ENCODE measurements at places on chromosomes 16 and 17.

DNA sequence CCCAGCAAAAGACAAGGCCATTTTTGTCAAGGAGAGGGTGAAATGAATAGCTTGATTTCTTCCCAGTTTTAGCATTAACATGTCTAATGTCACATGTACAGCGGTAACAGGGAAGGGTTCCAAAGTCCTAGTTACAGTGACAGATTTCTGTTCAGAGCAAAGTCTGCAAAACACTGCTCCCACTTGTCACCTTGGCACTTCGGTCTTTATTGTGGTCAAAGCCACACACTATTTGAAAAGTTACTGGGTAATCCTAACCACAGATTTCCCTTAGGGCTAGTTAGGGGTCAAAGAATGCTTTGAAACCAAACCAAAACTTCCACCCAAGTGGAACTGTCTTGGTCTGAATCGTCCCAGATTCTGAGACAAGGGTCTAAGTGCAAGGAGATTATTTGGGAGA, 455.6 kb downstream of the HS3ST3B1 start:
- no peak for DNase-seq

GRCh38 chr17:48513097-48513496, 17.7 kb downstream of the HOXB1 start:
- no peak for DNase-seq

DNA sequence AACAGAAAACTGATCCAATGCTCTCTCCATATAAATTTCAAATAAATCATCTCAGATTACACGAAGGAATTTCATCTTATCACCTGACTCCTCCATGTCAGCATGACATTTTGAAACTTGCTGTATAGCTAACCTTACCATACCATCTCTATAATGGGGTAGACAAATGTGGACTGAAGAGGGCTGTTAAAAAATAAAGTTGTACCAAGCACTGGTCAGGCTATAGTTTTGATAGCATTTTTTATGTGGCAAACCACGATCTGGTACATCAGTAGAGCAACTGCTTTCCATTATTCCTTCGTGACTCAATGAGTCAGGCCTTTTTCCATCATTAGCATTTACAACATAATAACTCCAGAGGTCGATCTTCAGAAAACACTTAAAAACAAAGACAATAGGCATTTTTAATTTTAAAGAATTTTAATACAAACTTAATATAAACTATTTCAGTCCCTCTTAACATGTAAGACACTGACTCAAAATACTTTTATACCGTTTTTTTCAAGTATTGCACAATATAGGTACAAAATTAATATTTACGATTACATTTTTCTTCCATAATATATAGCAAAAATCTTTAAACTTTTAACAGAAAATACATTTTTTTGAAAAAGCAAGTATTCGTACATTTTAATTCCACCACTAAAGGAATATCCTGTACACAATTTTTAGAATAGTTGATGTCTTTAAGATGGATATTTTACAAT, 4.2 kb downstream of the TOB1 start:
- DNase-seq: no peak

DNA sequence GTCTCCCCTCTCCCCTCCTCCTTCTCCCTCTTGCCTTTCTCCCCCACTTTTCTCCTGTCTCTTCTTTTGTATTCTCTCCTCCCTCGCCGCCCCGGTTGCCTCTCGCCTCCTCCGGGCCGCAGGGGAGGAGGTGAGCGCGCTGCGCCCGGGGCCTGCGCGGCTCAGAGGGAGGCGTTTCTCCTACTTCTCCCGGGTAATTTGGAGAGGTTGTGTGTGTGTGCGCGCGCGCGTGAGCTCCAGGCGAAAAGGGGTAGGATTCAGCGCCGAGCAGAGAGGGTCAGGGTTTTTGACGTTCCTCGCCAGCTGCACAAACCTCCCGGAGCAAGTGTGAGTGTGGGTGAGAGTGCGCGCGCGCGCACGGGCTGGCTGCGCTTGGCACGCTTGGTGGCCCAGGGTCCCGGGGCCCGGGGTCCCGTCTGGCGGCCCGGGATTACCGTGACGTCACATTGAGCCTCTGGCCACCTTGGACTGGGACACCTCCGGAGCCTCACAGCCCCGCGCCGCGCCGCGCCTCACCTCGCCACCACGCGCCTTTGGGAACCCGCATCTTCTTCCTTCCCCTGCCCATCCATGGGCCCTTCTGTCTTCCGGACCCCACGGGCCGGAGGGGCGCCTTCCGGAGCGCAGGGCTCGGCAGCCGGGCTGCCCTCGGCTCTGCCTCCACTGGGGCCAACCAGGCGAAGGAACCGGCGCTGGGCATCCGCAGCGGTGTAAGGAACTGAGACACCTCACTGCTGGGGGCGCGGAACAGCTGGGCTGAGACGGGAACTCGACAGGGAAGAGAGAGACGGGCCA, 479 bp downstream of the IRX6 start:
- no peak for DNase-seq

GRCh38 chr17:27049104-27049784, 244.7 kb upstream of the WSB1 start:
- no peak for DNase-seq

DNA sequence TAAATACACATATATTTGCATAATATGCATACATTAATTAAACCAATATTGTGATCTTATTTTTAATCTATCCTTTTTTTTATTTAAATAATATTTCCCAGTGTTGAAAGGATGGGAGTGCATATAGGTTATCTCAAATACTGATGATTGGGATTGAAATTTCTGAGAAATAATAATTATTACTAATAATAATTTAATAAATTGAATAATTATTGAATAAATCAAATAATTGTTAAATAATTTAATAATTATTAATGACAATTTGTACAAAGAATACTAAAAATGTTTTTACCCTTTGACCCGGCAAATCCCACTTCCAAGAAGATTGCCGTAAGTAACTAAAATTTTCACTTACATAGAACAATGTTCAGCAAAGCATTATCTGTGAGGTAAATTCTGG, 148.9 kb downstream of the ZNF18 start:
- DNase-seq: no peak

GRCh38 chr17:47808830-47809480, 12.6 kb downstream of the OSBPL7 start:
- DNase-seq: no peak

DNA sequence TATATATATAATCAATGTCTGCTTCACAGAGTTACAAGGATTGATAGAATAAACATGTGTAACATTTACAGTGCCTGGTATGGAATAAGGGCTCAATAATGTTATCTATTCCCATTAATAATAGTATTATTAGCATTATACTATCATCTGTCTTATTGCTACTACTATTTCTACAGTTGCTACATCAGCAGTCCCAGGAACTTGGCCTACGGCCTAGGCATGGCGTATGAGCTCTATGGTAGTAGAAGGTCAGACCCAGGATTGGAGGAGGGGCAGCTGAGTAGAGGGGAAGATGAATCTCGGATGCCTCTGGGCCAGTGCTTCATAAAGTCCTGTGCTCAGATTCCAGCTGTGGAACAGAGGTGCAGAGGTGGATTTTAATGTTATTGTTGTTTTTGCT, 146.3 kb upstream of the TBX2 start:
- DNase-seq: no peak

DNA sequence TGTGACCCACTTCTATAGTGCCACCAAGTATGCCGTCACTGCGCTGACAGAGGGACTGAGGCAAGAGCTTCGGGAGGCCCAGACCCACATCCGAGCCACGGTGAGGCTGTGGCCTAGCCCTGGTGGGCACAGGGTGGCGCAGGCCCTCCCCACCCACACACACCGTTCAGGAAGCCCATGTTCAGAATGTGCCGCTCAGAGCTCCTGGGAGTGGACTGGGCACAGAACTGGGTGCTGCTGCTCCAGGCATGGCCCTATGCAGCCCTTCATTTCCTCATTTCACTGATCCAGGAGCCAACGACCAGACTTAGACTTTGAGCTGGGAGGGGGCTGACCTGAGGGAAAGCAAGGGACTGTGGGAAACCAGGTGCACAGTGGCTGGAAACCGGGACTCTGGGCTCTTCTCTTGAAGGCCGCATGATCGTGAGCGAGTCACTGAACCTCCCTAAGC, 2.4 kb upstream of the MRM1 start:
- no peak for DNase-seq

DNA sequence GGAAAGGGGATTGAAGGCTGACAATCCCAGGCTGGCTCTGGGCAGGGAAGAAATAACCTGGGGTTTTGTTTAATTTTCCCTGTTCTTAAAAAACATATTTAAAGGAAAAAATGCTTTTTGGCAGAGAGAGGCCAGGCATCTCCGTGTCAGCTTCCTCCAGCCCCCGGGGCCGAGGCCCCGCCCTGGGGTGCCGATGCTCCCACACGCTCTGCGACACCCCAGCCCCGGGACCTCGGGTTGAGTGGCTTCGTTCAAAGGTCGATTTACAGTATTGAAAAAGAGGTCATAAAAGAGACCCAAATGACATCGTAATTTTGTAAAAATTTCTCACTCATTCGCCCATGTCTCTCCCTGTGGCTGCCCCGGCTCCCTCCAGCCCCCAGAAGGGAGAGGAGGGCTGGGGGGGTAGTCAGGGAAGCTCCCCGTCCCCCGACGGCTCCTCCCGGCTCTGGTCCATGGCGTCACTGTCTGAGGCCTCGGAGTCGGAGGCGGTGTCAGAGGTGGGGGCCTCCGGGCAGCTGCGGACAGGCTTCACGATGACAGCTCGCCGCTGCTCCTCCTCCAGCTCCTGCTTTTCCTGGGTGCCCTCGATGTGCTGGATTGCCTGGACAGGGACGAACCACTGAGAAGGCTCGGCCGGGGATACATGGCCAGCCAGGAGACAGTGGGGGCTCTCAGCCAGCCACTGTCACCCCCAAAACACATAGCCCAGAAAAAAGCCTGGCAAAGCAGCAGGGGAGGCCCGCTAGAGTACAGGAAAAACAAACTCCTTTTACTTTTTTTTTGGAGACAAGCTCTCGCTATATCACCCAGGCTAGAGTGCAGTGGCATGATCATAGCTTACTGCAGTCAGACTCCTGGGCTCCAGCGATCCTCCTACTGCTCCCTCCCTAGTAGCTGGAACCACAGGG, 14.9 kb downstream of the TFAP4 start:
- DNase-seq: no peak

DNA sequence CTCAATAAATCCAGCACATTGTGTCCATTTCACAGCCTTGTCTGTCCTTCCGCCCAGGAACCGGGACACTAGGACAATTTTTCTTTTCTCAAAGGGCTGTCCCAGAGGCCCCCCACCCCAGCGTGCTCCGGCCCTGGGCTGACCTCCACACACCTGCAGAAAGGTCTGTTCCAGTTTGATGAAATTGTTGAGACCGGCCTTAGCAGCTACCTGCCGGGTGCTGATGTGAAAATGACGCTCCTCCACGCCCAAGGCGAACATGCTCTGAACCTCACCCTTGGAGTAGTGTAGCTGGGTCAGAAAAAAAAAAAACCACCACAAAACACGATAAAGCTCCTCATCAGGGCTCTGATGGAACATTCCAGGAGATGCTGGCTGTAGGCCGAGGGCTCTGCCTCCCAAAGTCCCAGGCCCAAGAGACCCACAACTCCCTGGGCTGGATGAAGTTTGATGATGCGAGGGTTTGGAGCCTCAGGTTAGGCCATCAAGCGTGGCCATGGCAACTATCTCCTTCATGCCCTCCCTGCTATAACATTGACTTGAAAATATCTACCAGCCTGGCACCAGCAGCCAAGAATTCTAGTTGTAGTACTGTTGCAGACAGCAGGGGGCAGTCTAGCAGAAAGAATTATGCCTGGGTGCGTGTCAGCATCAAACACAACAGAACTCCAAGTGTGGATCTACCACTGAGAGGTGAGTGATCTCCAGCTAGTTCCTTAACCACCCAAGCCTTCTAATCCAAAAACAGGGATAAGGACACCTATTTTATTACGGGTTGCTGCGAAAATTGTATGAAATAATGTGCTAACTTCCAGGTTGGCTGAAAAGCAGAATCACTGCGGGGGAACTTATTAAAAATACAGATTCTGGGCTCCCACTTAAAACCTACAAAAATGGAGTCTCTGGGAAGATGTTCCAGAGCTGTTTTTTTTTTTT, 62.1 kb downstream of the RMI2 start:
- DNase-seq: peak; percentile 38

DNA sequence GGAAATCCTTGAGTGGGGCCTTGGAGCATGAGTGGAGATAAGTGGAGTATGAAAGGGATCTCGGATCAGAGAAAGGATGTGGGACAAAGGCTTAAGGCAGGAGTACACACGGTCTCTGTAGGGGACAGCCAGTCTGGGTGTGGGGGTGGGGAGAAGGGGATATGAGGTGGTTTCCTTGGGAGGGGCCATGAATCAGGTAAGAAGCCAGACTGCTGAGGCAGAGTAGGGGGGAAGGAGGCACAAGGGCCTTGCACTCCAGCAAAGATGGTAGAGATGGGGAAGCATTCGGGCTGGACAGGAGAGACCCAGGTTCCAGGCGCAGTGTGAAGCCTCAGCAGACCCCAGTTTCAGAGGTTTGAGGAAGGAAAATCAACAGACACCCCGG, 1.6 kb downstream of the HSD11B2 start:
- DNase-seq: no peak

DNA sequence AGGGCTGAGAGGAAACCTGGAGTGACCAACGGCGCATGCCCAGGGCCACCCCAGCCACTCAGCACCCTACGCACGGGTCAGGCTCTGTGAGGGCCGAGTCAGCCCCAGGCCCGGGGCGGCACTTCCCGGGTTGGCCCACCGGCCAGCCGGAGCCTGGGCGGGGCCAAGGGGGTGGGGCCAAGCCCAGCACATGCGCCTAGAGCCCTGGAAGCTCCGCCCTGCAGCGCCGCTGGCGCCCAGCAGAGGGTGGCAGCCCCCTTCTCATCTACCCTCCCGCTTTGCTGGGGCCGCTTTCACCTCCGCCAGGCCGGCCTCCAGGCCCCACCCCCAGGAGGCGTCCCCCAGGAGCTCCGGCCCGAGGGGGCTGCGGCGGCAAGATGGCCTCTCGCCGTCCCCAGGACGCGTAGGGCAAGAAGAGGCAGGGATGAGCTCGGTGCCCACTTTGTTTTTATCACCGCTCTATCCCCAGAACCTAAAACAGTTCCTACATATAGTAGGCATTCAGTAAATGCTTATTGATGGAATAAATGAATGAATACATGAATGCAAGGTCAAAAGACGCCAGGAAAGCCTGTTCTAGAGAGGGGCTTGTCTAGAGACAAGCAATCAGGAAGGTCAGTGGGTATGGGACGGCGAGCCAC, 31.3 kb downstream of the MYO18A start:
- DNase-seq: peak; percentile 91

- no peak for DNase-seq
Observed at GRCh38 chr16:75745823-75746222, 19.5 kb upstream of the CPHXL start.

DNA sequence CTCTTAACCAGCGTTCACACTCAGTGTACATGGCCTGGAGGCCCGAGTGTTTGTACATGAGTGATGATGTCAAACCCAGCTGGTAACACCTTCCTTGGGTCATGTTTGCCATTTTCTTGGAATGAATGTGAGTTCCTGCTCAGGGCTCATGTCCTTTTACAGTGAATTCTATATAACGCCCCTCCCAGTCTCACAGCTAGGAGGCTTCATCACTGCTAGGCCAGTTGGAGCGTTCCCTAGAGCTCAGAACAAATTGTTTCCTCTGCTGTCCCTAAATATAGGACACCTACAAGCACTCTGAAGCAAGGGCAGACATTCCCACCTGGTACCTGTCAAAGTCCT, 5.5 kb downstream of the TIMM22 start:
- DNase-seq: no peak

GRCh38 chr16:75289189-75289588, 37.8 kb upstream of the BCAR1 start:
- DNase-seq: no peak

All from stimulated activated CD8-positive, alpha-beta memory T cell treated with anti-CD3 and anti-CD28 coated beads, Interleukin-4, amount 100 ng/mL, for 24 hours (primary cell).